ENCODE measurements at places on chromosomes 2 and 18. TPM values are rescaled to one million over a fixed set of nuclear protein-coding genes. Genes with fewer than 3 reads are reported as not detected.

Gene SCYGR2
- total RNA-seq: not detected

Gene SAG
- total RNA-seq: not detected

Gene DCDC2C
- not detected for total RNA-seq

Gene MROH2A
- total RNA-seq: not detected

Gene ALPP
- not detected for total RNA-seq

Gene POU3F3
- not detected for total RNA-seq

Gene PLB1
- total RNA-seq: 0.43 TPM

Gene ZNF532
- total RNA-seq: 43.5 TPM

Gene TYMS
- total RNA-seq: 166 TPM

Gene ALLC
- total RNA-seq: not detected

Gene CCDC85A
- total RNA-seq: 36.5 TPM
